SHP77 (cell line): ENCODE measurements at places on chromosomes 1 and 21.

DNA sequence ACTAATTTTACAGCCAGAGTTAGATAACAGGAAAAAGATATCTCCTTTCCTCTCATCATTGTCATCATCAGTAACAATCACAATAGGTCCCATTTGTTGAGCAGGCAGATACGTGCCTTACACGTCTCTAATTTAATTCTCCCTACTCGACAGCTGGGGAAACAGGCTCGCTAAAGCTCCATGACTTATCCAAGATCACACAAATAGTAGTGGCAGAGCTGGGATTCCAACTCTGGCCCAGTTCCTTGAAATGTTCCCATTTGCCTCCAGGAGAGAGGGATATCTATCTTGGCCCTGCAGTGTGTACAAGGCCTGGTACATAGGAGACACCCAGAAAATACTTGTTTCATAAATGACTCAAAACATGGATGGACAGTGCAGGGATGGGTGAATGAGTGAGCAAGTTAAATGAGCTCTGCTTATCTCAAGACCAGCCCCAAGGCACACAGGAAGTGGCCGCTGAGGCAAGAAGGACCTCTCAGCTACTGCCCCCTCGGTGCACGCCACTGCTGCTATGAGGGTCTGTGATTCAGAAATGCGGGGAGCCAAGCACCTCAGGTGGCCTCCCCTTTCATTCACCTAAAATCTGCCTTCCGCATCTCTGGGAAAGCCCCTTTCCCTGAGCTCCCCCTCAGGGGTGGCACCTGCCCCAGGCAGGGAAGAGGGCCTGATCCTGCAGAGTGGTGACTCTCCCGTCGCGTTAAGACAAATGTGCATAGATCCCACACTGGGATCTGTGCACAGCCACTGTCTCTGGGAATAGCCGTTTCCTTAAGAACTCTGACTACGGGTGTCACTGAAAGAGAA lies 3.6 kb downstream of the KCNN3 start:
- DNase-seq = no peak

GRCh38 chr1:77459881-77460280 lies 178.1 kb downstream of the AK5 start:
- no peak for DNase-seq

GRCh38 chr1:91007827-91008226 lies 14.0 kb downstream of the ZNF644 start:
- no peak for DNase-seq

DNA sequence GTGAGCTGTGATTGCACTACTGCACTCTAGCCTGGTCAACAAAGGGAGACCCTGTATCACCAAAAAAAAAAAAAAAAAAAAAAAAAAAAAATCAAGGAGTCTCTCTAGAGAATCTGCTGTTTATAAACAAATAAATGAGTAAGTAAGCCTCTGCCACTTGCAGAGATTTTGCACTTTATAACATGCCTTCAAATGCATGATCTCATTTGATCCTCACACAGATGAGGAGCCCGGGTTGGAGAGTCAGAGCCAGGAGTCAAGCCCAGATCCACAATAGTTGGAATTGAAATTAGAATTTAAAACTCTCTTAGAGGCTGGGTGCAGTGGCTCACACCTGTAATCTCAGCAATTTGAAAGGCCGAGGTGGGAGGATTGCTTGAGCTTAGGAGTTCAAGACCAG lies 4.0 kb downstream of the PRELP start:
- no peak for DNase-seq

GRCh38 chr1:83761167-83762038 lies 237.5 kb downstream of the TTLL7 start:
- DNase-seq = no peak

DNA sequence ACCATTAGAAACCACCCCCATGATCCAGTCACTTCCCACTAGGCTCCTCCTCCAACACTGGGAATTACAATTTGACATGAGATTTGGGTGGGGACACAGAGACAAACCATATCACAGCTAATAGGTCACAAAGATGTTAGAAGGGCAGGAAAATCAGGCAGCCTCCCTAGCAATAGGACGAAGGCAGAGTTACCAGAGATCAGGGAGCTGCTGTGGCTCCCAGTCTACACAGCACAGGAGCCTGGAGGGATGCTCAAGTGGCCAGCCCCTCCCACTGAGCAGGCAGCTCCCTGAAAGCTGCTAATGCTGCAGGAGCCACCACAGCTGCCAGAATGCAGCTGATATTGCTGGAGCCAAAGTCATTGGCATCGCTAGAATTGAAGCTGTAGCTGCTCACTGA lies 51.0 kb downstream of the CR1L start:
- no peak for DNase-seq
